Stimulated activated naive CD4-positive, alpha-beta T cell treated with Interleukin-2 at 50 U/mL for 16 hours (primary cell): ENCODE measurements at places on chromosomes 6 and 20.

DNA sequence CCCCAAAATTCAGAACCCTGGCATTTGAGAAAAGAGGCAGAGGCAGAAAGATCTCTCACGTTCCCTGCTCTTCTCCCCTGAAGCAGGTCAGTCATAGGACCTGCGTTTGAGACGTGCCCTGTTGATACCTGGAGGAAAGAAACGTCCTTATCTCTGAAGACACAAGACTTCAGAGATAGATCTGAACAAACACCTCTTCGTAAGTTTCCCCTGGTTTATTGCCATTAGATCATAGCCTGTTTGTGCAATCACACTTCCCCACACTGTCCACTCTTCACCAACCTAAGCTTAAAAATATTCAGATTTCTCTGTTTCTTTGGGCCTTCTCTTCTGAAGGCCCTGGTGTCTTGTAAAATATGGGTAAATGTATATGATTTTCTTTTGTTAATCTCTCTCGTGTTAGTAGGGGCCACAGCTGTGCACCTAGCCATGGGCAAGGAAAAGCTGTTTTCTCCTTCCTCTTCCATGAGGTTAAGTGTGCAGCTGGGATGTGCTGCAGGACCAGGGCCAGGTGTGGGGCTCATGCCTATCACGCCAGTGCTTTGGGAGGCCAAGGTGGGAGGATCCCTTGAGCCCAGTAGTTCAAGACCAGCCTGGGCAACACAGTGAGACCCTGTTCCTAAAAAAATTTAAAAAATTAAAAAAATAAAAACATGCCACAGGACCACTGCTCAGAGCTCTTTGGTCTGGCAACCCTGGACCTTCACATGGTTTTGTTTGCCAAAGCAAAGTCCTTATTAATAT lies 4.7 kb upstream of the SLC22A2 start:
- DNase-seq = no peak

GRCh38 chr20:62816031-62816883 lies 593 bp upstream of the COL9A3 start:
- DNase-seq = no peak

DNA sequence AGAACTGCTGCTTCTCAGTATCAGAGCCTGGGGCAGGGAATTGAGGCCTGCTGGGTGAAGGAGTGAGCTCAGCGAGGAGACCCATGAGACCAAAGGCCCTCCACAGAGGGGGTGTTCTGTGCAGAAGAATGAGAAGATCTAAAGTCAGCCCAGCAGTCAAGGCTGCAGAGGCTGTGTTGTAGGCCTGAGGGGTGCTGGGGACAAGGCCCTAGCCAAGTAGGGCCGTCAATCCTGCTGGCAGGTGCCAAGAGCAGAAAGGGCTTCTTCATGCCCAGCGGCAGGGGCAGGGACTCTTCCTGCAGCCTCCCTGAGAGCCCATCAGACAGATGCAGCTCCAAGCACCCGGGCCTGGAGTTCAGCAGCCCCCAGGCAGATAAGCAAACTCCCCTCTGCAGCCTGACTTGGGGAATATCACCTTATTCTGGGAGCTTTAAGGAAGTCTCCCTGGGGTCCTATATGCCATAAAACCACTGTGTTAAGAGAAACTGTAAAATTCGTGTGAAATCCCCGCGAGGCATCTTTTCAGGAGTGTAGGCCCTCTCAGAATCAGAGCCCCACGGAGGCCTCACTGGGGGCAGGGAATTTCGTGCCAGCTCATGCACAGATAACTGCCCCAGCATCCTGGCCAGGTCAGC lies 9.0 kb downstream of the CCDC167 start:
- no peak for DNase-seq

GRCh38 chr6:170227521-170227983 lies 63.3 kb downstream of the DLL1 start:
- no peak for DNase-seq

DNA sequence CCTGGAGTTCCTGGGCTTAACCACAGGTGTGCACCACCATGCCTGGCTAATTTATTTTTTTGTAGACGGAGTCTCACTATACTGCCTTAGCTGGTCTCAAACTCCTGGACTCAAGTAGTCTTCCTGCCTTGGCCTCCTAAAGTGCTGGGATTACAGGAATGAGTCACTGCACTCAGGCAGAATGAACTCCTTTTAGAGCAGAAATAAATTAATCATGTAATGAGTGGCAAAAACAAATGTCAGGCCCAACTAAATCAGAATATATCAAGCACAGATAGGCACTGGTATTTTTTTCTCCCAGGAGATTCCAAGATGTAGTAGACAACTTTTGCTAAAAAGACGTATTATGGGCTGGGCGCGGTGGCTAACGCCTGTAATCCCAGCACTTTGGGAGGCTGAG lies 2.6 kb downstream of the RPS10 start:
- no peak for DNase-seq
